ENCODE measurements at places on chromosomes 1 and 21.

- no peak for DNase-seq
Observed at GRCh38 chr21:37866027-37866426, 50.2 kb downstream of the KCNJ6 start.

DNA sequence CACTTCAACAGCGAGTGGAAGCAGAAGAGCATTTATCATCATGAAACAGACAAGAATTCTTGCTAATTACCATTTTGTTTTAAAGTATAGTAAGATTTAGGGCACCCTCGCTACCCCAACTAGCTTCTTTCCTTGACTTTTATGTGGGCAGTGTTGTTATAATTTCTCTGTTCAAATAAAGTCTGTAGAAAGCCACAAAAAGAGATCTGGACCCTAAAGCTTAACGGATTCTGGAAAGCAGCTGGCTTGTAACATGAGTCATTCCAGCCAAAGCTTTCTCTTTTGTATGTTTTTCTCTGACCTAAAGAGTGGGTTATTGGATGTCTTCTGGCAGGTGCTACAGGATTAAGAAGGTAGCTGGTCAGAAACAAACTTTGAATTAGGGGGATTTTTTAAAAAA lies 37.4 kb downstream of the RUNX1 start:
- no peak for DNase-seq

- no peak for DNase-seq
Observed at GRCh38 chr1:32334274-32334861, 1.7 kb downstream of the MARCKSL1 start.

GRCh38 chr1:167797015-167797414 lies 75.2 kb downstream of the MPZL1 start:
- no peak for DNase-seq

- no peak for DNase-seq
Observed at GRCh38 chr1:7224644-7225043, 439.4 kb downstream of the CAMTA1 start.

- no peak for DNase-seq
Observed at GRCh38 chr1:184158896-184159681, 107.6 kb downstream of the TSEN15 start.

GRCh38 chr1:203726417-203726867 lies 38.5 kb upstream of the LAX1 start:
- no peak for DNase-seq

GRCh38 chr1:22284906-22285548 lies 142.1 kb upstream of the WNT4 start:
- no peak for DNase-seq

DNA sequence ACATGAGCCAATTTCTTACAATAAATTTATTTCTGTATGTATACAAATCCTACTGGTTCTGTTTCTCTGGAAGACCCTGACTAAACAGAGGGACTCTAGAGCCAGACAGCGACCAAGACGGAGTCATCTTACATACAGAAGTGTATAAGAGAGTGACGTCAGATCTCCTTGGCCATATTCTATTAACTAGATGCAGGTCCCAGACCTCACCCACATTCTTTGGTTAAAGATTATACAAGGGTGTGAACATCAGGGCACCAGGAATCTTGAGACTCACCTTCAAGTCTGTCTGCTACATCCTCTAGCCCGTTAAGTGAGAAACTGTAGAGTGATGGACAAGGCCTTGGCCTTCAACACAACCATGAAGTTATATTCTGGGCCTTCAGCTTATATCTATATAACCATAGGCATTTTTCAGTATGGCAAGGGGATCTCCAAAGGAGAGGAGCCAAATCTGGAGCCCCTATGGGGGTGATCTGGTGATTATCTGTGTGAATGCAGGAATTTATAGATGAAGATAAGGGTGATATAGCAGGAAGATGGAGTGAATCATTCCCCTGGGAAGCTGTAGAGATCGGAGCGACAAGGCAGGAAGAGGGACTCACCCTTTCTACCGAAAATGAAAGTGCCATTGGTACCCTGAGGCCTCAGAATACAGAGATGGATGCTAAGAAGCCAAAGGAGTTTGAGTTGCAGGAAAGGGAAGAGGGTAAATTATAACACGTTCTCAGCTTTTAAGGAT lies 83.9 kb downstream of the ADAMTS1 start:
- DNase-seq = no peak

GRCh38 chr1:58745666-58746065 lies 38.2 kb downstream of the JUN start:
- DNase-seq = no peak

- no peak for DNase-seq
Observed at GRCh38 chr21:45448283-45448809, 43.4 kb downstream of the COL18A1 start.

Measured in activated CD8-positive, alpha-beta memory T cell treated with anti-CD3 and anti-CD28 coated beads for 4 hours (primary cell).